ENCODE measurements at places on chromosomes 2 and 18.

- DNase-seq = peak; percentile 6
These were observed 20.5 kb downstream of the GPR35 start for GRCh38 chr2:240645801-240646175.

DNA sequence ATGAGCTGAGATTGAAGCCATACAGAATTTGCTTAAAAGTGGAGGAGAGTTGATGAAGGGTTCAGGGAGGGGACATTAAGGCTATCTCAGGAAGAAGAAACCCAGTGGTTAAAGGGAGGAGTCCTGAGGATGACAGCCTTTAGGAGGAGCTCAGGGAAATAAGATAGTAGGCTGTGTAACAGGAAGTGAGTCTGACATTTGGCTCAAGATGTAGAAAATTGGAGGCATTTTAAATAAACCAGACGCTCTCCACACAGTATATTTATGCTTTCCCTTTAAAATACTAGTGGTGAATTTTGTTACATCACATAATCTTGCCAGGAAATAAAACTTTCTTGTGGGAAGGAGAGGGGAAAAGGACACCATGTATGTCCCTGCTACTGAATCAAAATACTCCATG, 11.6 kb downstream of the KCNH7 start:
- DNase-seq = no peak

DNA sequence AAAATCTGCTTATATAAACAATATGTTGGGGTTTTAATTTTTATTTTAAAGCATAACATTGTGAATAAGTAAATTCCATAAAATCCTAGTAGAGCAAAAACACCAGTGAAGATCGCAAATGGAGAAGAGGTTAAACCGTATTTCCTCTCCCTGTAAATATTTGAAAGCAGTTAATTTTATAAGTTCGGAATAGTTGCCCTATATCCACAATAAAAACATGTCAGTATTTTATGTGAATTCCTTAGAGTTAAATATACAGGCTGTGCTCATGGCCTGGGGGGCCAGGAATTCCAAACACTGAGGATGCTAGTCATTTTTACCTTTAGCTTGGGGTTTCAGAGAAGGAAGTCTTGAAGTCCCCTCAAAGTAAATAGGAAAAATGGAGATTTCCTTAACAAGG, 135.0 kb downstream of the FIGN start:
- no peak for DNase-seq

DNA sequence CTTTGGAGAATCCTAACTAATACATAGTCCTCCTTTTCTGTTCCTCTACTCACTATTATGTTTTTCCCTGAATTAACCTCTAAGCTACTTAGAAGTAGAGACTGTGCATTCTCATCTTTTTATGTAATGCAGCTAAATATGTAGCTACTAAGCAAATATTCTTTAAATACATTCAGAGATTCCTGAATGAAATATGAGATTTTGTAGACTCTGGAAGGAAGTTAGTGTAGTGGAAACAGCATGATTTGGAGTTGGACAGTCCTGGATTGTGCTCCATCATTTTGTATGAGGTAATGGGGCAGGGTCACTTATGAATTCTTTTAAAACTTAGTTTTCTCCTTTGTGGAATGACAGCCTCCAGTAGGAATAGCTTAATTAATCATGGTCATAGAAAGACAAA, 24.7 kb upstream of the NT5C1B start:
- DNase-seq = no peak

DNA sequence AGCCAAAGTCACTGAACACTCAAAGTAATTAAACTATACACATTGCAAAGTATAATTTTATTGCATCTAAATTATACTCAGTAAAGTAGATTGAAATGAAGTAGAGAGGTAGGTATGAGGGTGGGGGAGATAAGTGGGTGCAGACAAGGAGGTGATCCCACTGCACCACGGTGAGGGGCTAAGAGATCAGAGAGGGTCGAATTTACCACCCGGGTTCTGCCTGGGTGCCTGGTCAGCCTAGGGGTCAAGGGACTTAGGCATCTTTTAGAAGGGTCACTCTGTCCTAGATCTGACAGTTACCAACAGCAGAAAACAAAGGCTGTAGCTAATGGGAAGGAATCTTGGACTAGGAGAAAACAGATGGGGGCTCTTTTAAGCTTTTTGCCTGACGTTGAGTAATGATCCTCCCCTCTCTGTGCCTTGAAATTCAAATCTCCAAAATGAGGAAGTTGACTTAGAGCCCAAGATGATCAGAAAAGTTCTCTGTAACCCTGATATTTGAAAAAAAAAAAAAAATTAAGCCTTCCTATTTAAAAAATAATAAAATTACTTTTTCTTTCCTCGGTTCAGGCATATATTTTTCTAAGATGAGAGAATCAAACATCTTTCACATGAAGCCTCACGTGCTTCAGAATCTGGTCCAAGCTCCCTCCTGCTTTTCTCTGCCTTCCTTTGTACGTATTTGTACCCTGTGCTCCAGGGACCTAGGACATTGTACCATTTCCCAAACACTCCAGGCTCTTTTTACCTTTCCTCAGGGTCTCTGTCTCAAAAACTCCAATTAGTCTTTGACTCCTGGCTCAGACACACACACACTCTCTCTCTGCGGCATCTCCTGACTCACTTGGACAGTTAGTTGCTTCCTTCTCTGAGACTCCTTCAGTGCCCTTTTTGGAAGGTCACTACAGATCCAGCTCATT, 353.9 kb downstream of the CYRIA start:
- DNase-seq = no peak

GRCh38 chr2:54106631-54107454, 8.6 kb upstream of the ACYP2 start:
- no peak for DNase-seq

DNA sequence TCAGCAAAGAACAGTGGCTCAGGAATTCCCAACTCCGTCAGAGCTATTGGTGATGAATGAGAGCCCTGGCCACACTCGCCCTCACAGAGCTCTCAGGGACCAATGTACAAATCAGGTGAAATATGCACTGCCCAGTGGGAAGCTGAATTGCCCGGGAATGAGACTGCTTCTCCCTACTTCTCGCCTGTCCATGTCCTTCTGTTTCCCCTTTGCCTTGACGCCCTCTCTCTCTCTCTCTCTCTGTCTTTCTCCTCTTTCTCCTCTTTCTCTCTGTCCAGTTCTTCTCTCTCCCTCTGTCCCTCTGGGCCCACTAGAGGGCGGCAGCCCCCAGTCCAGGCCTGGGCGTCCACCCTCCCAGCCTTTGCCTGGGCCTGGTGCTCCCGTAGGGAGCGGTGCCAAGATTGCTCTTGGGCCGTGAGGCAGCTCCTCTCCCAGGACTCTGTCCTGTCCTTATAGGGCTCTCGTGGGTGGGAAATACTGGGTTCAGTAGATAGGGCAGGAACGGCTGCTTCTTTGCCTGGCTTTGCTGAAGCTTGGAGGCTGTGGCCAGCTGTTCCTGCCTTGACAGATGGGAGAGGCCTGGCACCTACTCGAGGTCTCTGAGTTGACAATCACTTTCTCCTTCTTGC, 28.4 kb upstream of the PUM2 start:
- peak; percentile 86 for DNase-seq

DNA sequence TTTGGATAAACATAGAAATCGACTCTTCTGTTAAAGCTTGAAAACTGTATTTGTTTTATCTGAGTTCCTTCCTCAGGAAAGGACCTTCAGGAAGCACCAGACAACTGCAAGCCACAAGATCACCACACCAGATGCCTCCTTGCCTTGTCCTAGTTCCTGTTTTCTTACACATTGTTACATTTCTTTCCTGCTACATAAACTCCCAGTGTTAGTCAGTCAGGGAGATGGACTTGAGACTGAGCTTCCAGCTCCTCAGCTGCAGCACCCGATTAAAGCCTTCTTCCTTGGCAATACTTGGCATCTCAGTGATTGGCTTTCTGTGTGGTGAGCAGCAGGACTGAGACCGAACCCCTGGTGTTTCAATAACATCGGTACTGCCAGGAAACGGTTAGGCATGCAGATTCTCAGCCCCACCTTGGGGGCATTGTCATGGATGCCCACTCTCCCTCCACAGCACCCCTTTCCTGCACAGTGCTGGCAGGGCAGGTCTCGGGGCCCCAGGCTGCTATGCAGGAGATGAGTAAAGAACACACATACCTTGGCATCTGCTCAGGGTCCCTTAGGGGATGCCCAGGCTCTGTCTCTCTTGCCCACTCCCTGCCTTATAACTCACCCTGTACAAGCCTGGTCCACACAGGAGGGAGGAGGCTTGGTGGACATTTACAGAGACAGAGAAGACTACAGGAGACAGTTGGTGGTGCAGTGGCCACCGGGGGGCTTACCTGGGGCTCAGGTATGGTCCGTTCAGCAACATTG, 32.6 kb downstream of the ANKMY1 start:
- DNase-seq = no peak

DNA sequence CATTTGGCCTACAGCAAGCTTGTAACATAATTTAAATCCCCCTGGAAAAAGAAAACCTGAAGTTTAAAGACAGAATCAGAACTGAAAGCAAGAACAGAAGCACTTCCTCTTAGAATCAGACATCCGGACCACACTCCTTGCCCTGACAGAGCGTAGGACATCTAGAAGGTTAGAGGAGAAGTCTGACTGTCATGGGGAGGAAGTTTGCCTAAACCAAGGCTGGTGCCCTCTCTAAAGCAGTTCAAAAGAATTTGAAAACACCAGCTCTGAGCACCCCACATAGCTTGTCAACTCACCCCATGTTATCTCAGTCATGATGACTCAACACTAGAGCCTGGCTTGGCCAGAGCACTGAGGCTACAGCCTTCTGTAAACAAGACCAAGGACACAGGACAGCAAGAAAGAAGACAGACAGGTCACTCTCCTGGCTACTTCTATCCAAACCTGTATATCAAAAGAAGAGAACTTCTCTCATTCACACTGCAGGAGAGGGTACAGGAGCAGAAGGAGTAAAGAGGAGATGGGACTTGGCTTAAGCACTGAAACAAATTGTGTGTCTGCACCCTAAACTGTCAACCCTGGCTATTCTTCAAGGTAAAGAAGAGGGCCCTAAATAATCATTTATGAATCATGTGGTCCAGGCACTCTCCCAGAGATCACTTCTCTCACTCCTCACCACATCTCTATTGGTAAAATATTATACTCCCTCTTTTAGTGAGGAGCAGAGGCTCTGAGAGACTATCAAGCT, 198.6 kb downstream of the MEMO1 start:
- no peak for DNase-seq

DNA sequence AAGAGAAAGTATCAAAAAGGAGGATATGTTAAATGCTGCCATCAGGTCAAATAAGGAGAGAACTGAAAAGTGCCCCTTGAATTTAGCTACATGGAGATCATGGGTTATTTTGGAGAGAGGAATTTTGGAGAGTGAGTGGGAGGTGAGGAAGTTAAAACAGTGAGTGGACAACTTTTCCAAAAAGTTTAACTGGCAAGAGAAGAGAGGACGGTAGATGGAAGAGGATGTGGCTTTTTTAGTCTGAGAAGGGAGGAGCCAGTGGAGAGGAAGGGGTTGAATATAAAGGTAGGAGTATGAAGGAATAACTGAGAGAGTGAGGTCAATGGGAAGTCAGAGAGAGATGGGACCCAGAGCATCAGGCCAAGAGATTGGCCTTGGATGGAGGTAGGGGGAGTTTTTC, 62.5 kb upstream of the NFE2L2 start:
- no peak for DNase-seq

GRCh38 chr2:224611938-224612337, 26.8 kb upstream of the CUL3 start:
- no peak for DNase-seq

DNA sequence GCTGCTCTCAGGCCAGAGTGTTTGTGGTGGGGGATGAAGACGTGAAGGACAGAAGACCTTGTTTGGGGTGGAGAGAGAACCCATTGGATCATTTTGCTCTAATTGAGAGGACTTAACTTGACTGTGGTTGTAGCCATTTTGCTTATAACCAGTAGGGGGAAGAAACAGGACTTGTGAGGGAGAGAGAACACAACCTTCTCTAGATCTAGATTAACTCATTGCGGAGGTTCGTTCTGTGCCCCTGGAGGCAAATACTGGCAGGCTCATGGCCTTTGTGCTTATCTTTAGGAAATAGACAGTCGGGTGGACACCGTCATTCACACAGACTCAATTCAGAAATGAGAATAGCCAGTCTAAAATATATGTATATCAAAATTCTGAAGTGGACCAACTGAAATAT, 147.0 kb upstream of the LHCGR start:
- no peak for DNase-seq

- no peak for DNase-seq
These were observed 5.7 kb downstream of the TCF4 start for GRCh38 chr18:55582325-55582724.

DNA sequence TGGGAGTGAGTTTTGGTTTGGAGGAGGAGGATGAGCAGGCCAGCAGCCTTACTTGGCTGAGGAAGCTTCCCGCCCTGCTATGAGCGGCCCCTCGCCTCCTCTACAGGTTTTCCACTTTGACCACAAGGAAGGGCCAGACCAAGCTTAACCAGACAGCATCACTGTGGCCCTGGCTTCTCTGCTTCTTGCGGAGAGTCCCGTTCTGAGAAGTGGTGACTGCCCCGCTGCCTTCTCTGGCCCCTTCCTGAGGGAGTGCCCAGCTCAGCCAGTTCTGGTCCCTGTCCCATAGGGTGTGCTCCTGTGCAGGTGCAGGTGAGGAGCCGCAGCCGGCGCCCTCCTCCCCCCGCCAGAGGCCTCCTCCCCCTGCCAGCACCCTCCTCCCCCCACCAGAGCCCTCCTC, 101.0 kb downstream of the FAM210A start:
- DNase-seq = no peak

- no peak for DNase-seq
These were observed 111.9 kb upstream of the TANK start for GRCh38 chr2:161048317-161048716.

- DNase-seq = no peak
These were observed 72.5 kb downstream of the DOCK10 start for GRCh38 chr2:224969633-224970260.

DNA sequence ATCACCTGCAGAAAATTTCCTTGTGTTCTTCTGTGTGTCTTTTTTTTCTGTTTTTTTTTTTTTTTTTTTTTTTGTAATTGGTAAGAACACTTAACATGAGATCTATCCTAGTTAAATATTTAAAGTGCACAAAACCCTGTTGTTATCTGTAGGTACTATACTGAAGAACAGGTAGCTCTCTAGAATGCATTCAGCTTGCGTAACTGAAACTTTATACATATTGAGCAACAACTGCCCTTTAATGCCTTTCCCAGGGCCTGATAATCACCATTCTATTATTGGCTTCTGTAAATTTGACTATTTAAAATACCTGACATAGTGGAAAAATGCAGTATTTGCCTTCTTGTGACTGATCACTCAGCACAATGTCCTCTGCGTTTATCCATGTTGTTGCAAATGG, 701.8 kb downstream of the SUCLG1 start:
- no peak for DNase-seq

DNA sequence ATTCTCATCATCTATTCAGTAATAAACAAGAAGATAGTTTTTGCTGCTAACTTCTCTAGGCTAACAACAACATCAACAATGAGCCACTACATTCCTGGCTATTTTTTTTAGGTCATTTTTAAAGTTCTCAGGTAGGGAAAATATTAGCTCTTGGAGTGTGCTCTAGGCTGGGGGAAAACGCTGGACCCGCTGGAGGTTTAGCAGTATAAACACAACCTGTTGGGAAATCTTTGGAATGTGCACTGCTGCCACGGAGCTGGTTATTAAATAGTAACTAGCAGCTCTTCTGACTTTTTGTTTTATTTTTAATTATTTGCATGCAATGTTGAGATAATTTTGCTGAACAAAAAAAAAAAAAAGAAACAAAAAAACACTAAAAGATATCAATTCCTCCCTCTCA, 892.1 kb upstream of the ACVR2A start:
- no peak for DNase-seq

Measured in left ventricle myocardium inferior (tissue), 1 donor.